ENCODE measurements at places on chromosomes 6 and 20.

DNA sequence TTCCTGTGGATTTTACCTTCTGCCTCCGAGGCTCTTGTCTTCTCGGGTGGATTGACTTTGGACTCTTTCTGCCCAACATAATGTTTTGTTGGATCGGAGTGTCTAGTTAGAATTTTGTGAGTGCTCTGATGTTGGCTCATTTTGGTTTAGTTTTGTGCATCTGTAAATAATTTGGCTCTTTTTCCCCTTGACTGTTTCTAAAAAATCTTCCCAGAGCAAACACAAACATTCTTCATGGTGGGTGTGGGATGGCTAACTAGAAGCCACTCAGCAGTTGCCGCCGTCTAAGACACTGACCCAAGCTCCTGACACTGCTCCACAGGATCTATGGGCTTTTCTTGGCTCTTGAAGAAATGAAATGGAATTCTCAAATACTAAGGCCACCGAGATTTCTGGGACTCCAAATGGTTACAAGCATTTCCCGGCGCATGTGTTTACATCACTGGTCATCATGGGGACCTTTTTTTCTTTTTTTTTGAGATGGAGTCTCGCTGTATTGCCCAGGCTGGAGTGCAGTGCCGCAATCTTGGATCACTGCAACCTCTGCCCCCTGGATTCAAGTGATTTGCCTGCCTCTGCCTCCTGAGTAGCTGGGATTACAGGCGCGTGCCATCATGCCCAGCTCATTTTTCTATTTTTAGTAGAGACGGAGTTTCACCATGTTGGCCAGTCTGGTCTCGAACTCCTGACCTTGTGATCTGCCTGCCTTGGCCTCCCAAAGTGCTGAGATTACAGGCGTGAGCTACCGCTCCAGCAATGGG is 92.0 kb upstream of the FRMD1 start:
- no peak for DNase-seq

- no peak for DNase-seq
Observed at GRCh38 chr20:39717936-39718335, 755.8 kb downstream of the DHX35 start.

GRCh38 chr6:99808992-99809391 is 185.0 kb downstream of the MCHR2 start:
- no peak for DNase-seq

DNA sequence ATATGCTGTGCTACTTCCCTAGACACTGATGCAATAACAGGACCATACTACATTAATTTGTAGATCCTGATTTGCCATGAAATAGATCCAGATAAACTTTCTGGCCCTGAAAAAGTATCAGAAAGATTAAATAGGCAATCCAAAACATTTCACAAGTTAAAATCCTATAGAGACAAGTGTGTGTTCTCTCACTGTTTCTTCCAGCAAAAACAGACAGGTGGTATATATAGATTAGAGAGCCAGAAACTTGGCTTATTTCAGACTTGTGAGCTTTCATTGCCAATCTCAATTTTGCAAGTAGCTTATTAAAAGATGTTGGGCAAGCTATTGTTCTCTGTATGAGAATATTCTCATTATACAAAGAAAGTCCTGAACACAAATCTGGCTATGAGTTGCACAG is 289.1 kb upstream of the MANEA start:
- no peak for DNase-seq

GRCh38 chr6:143677891-143678791 is at the start of gene PHACTR2:
Gene PHACTR2 (plus strand): TSS chr6:143677965. CDS start chr6:143678164, 199 bp downstream.
- DNase-seq = peak; percentile 31
